ENCODE measurements at places on chromosomes 1 and 21.
A peak's percentile ranks its signal among the peaks of the same experiment; 100 is the strongest.

- no peak for DNase-seq
These were observed 9.9 kb upstream of the ZBTB17 start for GRCh38 chr1:15985611-15986297.

- no peak for DNase-seq
These were observed 38.7 kb upstream of the TTC34 start for GRCh38 chr1:2840036-2840809.

- DNase-seq, result no peak
These were observed 155.6 kb downstream of the SDCCAG8 start for GRCh38 chr1:243411472-243411871.

GRCh38 chr21:32137931-32138330, 140.9 kb downstream of the MIS18A start:
- no peak for DNase-seq

DNA sequence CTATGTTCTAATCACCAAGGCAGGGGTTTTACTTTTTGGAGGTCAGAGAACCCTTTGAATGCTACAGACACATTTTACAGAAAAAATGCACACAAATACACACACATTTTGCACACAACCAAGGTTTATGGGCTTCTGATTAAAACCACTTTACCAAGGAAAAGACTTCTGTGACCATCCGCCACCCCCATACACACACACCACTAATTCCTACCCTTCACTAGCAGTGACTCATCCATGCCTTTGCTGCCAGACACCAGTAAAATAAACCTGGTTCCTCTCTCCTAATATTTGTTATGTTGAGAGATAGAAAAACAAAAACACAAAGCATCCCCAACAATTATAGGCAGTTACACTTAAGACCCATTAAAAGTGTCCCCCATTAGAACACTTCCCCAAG, 12.9 kb downstream of the PIGM start:
- DNase-seq, result peak; percentile 47

- DNase-seq, result no peak
These were observed 28.0 kb downstream of the SYT14 start for GRCh38 chr1:209965996-209966395.

GRCh38 chr1:69911301-69911801, 294.0 kb downstream of the LRRC40 start:
- DNase-seq, result peak; percentile 7

- DNase-seq, result peak; percentile 85
These were observed 617 bp upstream of the ADGRL2 start for GRCh38 chr1:81799939-81800694.

DNA sequence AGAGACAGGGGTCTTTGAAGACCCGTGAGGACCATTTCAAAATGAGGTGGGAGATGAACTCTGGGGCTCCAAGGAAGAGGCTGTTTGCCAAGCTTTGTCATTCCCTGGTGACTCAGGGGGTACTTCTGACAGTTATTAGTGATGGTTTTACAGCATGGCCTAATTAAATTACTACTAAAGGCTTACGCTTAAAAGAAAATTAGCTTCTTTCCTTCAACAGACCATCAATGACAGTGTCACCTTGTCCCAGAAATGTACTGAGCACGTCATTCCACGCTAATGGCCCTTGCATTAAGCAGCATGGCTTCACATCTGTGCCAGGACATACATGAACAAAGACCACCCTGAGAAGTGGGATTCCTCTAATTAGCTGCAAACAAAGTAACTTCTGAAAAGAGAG, 5.1 kb upstream of the UTS2 start:
- DNase-seq, result no peak

DNA sequence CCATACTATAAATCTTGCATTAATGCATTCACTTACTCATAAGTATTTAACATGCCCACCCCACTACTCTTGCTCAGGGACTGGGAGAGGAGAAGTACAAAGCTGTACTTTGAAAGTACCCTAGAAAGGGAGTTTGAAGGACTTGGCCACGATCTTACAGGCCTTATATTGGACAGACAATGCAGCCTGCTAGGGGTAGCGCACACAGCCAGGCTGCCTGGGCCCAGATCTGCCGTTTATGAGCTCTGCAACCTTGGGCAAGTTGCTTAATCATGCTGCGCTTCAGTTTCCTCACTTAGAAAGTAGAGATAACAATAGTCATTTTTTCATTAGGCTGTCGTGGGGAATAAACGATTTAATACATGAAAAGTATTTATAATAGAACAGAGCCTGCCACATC, 110.1 kb downstream of the CDC7 start:
- DNase-seq, result no peak

DNA sequence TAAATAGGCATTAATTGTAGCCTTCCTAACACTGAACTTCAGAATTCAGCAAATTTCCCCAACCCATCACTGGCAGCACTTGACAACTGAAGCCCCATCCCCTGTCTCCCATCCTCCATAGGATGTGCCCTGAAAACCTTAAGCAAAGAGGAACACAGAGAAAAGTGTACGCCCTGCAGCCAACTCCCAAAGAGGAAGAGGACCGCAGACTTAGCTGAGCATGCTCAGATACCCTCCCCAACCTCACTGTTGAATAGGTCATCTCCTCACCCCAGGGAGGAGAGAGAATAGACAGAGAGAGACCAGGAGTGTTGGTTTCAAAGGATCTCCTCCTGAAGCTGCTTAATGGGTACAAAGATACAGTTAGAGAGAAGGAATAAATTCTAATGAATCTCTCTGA, 50.5 kb downstream of the CD2 start:
- no peak for DNase-seq

DNA sequence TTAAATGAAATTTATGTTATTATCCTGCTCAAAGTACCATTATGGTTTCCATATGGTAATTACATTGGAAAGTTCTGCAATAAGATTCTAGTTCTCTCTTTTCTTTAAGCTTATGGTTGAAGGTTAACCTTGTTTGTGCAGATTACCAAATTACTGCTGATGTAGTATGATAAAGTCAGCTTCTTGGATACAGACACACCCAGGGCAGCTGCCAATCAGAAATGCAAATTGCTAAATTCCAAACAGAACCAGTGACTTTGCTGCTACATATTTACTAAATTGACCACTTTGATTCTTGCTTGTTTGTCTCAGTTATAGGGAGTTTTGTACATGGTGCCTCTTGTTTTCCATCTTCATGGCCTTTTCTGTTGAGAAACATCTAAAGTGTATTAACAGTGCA, 26.5 kb downstream of the GNAT2 start:
- no peak for DNase-seq

- DNase-seq, result no peak
These were observed 20.3 kb upstream of the ADGRB2 start for GRCh38 chr1:31784356-31785019.

Data from umbilical cord (tissue), 2 donors.